ENCODE measurements at places on chromosomes 7 and 10.

DNA sequence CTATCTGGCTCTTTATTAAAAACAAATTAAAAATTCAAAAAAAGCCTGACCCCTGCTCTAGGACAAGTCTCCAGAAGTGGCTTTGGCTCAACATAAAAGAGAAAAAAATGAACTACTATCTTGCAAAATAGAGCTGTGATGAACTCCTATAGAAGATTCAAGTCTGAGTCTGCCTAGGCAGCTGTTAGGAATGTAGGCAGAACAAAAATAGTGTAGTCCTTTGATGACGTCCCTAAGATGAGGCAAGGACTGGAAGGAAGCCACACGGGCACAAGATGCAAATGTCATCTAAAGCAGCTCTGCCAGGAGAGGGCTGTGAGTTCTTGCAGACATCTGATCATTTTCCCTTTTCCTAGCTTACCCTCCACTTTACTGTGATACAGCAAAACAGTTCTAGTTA, 20.5 kb downstream of the ASNS start:
- no peak for DNase-seq

GRCh38 chr10:82564353-82565196, 689.6 kb downstream of the NRG3 start:
- no peak for DNase-seq

DNA sequence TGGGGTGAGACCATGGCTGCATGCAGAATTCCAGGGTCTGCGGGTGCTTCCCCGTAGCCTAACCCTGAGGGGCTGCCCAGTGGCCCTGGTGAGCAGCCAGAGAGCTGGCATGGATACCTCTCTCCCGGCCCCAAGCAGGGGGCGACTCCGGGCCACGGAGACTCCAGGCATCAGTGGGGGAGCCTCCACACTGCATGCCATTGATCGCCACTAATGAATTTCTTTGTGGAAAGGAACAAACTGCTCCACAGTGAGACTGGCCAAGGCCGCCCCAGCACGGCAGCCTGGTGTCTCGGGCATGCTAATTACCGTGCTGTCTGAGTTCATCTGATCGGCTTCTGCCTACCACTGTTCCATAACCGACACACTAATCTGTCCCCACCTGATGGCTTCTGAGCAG, 184.4 kb downstream of the GRID1 start:
- DNase-seq = no peak

- DNase-seq = no peak
Measured at GRCh38 chr10:30431435-30431911, 2.5 kb upstream of the MAP3K8 start.

DNA sequence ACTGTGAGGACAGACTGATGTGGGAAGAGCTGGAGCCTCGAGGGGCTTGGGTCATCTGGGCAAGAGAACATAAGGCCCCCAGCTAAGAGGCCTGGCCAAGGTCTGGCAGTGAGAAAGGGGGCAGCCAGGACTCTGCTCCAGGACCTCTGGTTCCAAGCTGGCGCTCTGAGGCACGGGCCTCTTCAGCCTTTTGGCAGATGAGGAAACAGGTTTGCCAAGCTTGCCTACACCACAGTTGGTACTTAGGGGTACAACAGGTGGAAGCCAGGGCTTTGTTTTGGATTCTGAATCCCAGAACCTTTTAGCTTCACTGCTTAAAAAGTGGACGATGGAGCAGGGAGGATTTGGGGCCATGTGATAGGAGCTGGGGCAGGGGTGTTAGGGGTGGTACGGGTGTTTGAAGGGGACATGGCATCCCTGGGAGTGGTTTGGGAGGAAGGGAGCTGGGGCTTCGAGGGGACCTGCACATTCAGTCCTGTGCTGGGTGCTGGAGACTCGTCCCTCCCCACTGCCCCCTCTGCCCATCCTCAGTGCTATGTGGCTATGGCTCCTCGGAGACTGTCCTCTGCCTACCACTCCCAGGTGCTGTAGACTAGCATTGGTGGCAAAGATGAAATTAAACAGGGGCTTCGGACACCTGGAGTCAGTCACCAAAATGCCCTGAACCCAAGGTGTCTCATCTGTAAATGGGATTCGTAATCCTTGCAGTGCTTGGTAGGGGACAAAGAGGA, 30.3 kb downstream of the ZNF775 start:
- no peak for DNase-seq

- DNase-seq = no peak
Measured at GRCh38 chr10:71326464-71326881, 7.4 kb downstream of the SLC29A3 start.

DNA sequence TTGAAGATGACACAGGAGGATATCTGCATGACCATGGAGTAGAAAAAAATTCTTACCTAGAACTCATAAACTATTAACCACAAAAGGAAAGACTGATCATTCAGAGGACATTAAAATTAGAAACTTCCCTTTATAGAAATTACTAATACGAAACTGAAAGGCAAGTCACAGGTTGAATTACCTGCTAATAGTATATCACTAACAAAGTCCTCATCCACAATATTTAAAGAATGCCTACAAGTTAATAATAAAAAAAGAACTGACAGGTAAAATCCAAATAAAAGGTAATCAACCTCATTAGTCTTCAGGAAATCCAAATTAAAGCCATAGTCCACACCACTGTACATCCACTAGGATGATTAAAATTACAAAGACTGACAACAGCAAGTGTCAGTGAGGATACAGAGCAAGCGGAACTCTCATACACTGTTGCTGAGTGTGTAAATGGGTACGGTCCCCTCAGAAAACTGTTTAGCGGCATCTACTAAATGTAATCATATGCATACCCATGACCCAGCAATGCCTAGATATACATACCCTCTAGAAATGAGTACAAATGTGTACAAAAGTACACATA, 71.2 kb downstream of the ARHGAP21 start:
- no peak for DNase-seq

DNA sequence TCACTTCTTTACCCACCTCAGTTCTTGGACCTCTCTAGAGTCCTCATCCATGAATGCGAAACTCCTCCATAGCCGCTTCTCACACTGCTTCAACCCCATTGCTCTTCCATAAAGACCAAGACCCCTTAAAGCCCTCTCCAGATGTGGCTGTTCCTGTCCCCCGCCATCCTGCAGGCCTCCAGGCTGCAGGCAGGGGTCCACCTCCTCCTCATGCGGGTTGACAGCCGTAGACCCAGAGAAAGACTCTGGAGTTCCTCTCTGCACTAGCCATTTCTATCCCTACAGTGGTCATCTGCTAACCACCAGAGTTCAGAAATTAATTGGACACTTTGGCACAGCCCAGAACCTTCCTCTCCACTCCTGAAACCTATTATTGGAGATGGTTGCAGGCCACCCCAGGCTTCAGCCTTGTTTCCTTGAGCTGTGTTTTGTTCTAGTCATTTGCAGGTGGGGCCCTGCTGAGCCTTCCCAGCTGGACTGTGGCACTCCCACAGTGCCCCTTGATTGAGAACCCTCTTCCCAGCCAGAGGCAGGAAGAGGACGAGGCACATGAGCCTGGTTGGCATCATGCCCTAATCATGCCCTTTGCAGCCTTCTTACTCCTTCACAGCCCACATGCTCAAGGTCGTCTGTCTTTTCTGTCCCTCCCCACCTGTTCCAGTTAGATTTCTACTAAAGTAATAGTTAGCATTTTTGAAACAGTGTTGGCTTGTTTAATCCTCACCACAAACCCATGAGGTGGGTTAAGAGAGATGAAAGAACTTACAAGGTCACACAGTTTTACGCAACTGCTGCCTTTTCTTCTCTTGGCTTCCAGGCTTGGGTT, 23.9 kb downstream of the CUL1 start:
- DNase-seq = no peak

GRCh38 chr10:78306358-78306757, 272.7 kb downstream of the RPS24 start:
- no peak for DNase-seq

DNA sequence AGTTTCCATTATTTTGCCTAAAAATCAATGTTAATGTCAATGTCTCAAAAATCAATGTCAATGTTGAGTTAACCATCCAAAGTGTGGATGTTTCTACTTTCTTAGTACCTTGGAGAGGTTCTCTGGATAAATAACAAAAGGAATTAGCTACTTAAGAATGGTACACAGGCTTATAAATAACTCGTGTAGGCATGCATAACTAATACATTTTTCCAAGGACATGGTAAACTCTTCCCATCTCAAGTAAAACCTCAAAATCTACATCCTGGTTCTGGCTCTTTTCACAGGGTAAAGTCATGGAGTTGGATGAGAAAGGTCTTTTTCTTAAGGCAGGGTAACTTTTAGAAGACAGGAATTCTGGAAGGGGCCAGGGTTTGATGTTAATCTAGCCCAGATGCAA, 59.9 kb downstream of the CAV1 start:
- no peak for DNase-seq

- DNase-seq = no peak
Measured at GRCh38 chr10:13613519-13613918, 26.8 kb downstream of the PRPF18 start.

- no peak for DNase-seq
Measured at GRCh38 chr10:15169555-15170401, 1.3 kb upstream of the NMT2 start.

DNA sequence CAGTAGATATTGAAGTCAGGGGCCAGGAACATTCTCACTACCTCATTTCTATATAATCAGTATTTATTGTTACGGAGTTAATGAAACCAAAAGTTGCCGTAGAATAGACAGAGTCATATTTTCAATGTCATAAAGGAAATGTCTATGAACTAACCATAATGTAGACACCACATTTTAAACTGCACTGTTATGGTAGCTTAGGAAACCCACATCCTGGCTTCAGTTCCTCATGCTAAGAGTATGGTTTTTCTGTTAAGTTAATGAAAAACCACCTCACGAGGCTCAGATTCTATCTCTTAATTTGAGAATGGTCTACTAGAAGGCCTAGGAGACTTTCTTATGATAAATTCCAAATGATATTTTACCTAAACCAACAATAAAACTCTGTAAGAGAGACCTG, 166.5 kb downstream of the TMEM26 start:
- no peak for DNase-seq

DNA sequence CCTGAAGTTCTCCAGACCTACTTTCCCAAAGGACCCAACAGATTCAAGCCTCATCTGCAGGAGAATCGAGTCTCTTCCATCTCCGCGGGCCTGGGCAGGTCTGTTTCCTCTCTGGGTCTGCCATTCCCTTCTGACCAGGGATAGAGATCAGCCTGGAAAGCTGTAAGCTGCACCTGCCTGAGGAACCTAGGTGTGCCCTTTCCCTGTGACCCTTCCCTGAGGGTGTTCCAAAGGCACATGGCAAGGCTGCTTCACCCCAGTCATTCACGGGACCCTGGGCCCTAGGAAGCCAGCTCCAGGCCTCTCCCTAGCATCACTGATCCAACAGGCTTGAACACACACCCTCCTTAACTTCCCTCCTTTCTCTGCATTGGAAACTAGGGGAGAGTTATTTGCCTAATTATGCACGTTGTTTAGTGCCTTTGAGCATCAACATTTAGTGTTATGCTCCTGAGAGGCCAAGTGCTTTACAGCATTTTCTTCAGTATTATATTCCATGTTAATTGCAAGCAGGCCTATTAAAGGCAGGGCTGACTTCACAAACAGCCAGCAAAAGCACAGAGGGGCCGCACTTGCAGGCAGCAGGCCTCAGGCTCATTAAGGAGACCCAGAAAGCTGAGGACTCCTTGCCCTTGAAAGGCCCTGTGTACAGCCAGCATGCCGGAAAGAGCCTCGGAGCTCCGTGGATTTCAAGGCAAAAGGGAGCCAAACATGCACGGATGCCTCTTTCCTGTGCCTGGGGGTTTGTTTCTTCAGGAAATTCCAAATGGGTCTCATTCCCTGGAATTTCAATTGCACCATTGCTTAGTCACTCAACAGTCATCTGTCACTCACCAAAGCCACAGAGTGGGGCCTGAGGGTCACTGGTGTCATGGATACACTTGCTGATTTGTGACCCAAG, 91.0 kb upstream of the FAM20C start:
- DNase-seq = no peak

GRCh38 chr7:101919363-101920115, 102.1 kb downstream of the CUX1 start:
- DNase-seq = no peak

DNA sequence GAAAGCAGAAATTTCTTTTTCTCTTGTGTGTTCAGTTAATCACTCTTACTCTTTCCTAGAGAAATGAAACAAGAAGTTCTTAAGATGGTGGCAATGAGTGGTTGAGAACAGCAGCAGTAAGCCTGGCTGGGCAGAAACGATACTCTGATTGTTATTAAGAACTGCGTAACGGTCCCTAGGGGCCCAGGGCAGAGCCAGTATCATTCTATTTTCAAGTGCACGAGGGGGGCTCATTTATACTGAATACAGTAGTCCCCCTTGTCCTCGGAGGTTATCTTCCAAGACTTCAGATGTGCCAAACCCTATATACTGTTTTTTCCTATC, 64.9 kb downstream of the EEPD1 start:
- DNase-seq = no peak

DNA sequence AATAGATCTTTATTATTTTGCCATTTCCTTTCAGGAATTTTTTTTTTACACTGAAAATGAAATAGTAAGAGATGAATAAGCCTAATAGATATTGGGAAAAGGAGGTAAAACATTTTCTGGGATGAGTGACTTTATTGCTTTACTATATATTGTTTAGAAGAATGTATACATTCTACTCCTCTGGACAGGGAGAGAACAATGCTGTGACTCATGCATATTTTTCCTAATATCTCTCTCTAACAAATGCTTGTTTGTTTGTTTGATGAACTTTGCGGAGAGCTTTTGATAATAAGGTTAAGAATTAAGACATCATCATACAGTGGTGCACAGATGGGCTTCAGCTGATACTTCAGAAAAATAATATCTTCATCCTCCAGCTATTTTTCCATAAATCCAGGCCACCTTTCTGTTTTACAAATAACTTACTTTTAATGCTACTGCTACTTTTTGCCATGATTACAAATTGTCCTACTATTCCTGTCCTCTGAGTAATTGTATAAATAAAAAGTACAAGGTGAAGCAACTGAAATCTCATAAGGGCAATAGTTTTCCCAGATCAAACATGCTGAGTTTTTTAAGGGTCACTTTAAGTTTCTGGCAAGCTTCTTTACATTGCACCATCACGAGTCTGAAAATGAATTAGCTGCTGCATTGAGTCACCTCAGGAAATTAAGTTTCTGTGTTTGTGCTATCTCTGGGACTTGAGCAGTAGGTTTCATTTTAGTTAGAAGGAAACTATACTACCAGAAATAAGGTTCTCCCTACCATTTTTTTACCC, 207.3 kb upstream of the POT1 start:
- DNase-seq = no peak

DNA sequence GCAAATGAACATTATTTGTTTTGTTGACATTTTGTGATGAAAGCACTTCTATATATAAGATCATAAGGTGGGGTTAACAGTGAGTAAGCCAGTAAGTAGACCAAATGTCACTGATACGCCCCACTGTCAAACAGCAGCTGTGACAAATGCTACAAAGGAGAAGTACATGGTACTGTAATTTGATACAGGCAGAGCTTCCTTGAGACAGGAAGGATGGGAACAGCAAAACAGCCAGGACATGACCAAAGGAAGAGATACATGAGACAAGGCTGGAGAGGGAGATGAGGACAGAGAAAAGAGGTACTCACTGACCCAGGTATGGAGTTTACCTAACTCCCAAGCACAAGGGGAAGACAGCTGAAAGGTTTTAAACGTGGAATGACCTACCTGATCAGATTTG, 127.0 kb downstream of the SRPK2 start:
- DNase-seq = no peak

GRCh38 chr10:12690525-12691126, 310.9 kb downstream of the CCDC3 start:
- DNase-seq = no peak

Data from stimulated activated CD8-positive, alpha-beta memory T cell treated with anti-CD3 and anti-CD28 coated beads, Interleukin-7, amount 100 ng/mL, for 24 hours (primary cell).